Upper lobe of right lung (tissue), 1 donor: ENCODE measurements at places on chromosomes 4 and X.

DNA sequence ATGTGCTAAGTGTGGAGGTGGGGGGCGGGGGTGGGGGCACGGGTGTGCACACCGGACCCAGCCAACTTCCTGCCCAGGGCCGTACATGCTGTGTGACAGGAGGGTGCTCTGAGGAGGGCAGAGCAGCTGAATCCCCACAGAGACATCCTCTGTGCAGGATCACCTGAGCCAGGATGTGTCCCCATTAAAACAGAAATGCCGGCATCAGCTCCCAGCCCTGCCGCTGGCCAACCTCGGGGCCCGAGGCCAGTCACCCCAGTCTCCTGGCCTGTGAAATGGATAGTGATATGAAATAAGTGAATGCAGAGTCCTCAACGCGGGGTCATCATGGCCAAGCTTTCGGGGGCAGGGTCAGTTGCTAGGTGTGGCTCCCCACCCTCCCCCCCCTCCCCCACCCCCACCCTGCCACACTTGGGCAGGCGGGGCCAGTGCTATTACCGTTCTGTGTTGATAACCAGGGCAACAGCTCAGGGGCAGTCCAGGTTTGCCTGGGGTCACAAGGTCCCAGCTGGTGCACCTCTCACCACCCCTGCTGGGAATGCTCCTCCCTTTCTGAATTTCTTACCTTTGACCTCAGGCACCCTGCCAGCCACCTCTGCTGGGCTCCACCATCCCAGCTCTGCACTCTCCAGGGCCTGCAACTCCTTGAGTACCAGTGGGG, 227.2 kb upstream of the PSAPL1 start:
- no peak for DNase-seq

- DNase-seq = no peak
Observed at GRCh38 chrX:100650841-100651240, 6.8 kb downstream of the SRPX2 start.

DNA sequence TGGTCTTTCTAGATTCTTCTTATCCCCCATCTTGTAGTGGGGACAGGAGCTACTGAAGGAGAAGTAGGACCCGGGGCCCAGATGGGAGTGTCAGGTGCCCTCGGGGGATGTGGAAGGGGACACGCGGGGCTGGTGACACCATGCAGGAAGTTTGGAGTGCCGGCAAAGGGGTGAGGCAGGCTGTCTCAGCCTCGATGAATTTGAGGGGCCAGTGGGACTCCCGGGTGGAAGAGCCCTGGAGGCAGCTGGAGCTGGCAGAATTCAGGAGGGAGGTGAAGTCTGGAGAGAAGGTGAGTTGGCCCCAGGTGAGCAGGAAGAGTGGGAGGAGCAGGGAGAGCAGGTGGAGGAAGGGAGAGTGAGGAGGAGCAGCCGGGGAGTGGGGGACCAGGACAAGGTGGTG, 101.7 kb downstream of the CPZ start:
- DNase-seq = peak; percentile 38

- DNase-seq = no peak
Observed at GRCh38 chrX:148457279-148457678, 43.1 kb upstream of the AFF2 start.

DNA sequence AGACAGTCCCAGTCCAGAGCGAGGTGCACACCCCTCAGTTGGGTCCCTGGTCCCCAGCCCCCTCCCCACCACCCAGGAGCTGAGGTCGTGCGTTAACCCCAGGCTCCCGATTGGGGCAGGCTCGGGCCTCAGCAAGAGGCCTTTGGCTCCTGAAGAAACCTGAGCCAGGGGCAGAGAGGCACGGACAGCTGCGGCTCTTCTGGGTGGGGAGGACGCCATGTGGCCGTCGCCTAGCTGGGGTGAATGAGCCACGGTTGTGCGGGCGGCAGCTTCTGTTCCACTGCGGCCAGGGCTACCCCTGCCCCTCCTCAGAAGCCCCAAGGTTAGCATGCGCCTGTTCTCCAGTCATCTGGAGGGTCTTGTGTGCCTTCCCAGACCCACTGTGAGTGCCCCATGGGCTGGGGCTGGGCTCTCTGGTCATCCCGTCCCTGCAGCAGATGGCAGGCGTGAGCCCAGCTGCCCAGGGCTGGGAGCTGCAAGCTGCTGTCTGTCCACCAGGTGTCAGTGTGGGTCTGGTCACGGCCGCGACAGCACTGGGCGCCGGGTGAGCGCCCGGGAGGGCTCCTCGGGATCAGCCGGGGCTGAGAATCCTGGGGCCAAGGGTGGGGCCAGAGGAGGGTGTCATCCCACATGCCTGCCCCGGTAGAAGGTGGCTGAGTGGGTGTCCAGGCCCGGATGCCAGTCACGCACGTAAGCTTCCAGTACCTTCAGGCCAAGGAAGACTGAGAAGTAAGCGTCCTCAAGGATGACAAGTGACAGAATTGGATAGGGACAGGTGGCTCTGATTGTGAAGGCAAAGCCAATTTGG, 21.9 kb downstream of the ATP2B3 start:
- DNase-seq = peak; percentile 80
